Daoy (cell line): ENCODE measurements at places on chromosomes 11 and 22. TPM values are rescaled to one million over a fixed set of nuclear protein-coding genes. Genes with fewer than 3 reads are reported as not detected.

The TPBGL gene
- total RNA-seq = not detected in 2 replicates

The MAPK8IP2 gene
- 3.7 and 4.4 TPM in 2 replicates for total RNA-seq

The KIRREL3 gene
- 2.4 and 4.1 TPM in 2 replicates for total RNA-seq

The SLC17A6 gene
- total RNA-seq = not detected in 2 replicates

The MRGPRE gene
- total RNA-seq = not detected in 2 replicates

The MUC2 gene
- not detected in 2 replicates for total RNA-seq

The CAT gene
- 32.3 and 38.6 TPM in 2 replicates for total RNA-seq

The MOV10L1 gene
- total RNA-seq = 0.11 TPM in 1 of 2 replicates, not detected in the other
